NCI-H2029 (cell line): ENCODE measurements at places on chromosomes 16 and 17.

- DNase-seq: no peak
These were observed 1.0 kb downstream of the NHERF1 start for GRCh38 chr17:74749279-74750038.

DNA sequence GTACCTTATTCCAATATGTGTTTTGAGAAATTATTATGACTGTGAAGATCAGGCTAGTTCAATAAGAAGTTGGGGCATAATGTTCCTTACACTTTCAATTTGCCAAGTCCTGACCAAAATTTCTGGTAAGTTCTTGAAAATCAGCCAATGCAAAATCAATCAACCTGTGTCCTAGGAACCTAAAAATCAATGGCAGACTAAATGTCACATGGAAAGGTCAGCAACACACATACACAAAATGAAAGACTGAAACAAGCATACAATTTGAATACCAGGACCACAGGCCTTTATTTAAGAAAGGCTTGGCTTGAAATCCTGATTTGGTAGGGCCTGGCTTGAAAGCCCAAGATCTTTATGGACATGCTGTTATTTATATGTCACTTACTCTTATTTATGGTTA lies 155.5 kb upstream of the ZKSCAN2 start:
- DNase-seq: no peak

DNA sequence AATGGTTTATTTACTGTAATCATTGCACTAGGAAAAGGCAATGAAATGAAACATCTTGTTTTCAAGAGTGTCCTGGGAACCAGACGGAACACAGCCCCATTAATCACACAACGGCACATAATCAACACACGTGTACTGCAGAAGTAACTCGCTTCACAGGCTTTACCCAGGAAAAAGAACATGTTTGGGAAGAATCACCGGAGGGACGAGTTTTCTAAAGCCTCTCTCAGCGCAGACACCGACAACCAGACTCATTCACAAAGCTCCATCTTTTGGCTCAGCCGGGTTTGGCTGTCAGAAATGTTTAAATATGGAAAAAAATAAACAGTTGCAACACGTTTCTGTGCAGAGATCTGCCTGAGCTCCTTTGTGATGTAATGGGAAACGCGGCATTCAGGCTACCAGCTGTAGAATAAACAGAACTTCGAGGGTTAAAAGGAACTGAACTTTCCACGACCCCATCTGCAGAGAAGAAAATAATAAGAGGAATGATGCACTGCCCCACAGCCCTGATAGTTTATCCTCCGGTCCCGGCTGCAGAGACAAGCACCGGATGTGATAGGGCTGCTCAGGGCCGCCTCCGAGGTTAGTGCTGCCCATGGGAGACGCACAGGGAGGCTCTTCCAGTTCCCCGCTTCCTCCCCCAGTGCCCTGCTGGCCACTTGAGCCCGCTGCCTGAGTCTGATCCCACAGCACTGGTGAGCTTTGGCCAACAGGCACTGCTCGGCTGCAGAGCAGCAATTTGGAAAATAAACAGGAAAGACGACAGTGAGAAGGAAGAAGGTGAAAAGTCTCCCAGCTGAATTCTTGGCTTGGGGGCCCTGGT lies 119.8 kb downstream of the HIC1 start:
- peak; percentile 26 for DNase-seq

GRCh38 chr17:18259621-18260331 lies 686 bp upstream of the MIEF2 start:
- DNase-seq: no peak

DNA sequence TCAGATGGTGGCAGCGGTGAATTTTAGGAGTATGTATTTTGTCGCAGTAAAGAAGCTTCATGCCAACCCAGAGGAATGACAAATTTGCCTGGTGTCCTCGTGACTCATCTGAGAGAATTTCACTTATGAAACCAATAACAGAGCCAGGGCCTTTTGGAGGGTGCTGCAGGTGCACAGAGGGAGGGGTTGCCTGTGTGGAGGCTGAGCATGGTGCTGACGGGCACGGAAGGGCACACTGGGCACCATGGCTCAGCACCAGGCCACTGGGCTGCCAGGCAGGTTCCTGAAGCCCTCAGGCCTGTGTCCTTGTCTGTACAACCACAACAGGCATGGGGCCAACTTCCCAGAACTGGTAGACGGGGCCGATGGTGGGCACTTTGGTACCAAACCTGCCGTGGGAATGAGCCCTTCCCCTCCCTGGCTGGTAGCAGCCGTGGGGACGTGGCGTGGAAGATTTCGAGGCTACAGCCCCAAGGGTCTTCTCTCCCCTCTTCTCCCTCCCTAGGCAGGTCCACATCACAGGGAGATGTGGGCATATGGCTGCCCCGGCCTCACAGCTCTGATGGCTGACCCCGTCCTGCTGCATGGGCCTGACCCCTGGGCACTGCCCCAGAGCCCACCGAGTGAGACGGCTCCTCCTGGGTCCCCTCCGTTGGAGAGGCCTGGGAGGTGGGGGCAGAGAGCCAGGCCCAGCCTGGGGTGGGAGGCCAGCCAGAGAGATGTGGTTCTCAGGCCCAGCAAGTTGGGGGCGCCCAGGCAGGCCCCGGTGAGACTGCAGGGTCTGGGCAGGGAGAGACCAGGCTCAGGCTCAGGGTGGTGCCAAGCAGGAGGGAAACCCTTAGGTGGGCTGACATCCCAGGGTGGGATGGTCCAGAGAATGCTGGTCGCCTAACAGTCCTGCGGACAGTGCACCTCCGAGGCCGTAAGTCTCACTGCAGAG lies 30.2 kb upstream of the ZNF469 start:
- DNase-seq: no peak

GRCh38 chr17:60606036-60606435 lies 6.0 kb downstream of the PPM1D start:
- DNase-seq: no peak

- DNase-seq: no peak
These were observed 19.6 kb upstream of the APPBP2 start for GRCh38 chr17:60545465-60546191.

DNA sequence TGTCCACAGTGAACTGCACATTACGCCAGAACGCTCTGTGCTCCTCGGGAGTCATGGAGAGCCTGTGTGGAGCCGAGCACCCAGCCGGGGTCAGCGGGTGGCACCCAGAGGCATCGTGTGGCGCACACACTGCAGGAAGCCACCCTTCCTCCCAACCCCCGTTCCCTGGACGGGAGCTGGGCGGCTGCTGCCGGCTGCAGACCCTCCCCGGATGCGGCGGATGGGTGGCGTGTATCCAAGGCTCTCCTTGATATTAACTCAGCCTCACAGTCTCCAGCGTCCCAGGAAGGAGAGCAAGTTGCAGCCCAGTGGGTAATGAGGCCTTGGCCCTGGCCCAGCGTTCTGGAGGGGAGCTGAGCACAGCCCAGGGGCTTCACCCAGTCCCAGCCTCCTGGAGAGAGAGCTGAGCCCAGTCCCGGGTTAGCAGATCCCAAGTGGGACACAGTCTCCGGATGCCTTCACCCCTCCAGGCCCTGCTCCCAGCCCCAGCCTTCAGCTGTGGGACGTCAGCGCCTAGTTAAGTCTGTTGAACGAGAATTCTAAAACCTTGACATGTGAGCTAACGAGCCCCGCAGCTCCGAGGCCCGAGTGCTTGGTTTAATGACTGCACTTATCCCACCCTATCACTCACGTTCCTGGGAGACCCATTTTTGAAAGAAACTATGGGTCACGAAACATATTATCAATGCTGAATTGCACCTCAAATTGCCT lies 86.6 kb downstream of the TBC1D16 start:
- DNase-seq: no peak

GRCh38 chr17:10815319-10815718 lies 11.4 kb upstream of the TMEM238L start:
- DNase-seq: no peak

- DNase-seq: no peak
These were observed 44.1 kb downstream of the PCTP start for GRCh38 chr17:55794725-55795482.

DNA sequence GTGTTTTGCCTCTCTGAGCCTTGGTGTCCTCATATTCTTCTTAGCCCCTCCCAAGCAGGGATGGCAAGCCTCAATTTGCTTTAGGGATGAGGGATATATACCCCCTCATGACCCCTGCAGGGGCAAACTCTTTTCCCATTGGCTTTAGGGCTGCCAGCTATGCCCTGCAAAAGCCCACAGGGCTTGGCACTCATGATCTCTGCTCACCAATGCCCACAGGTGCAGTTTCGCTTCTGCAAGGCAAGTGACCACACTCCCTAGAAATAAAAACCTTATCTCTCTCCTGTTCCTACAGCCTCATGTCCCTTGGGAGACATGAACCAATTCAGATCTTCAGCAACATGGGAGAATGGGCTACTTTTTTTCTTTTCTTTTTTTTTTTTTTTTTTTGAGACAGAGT lies 8.8 kb downstream of the BEAN1 start:
- DNase-seq: no peak

- no peak for DNase-seq
These were observed 46.1 kb downstream of the NXN start for GRCh38 chr17:933312-934073.

GRCh38 chr17:68011199-68011665 lies 15.0 kb upstream of the C17orf58 start:
- no peak for DNase-seq

- DNase-seq: no peak
These were observed 5.5 kb upstream of the DNAI2 start for GRCh38 chr17:74268558-74268957.

- no peak for DNase-seq
These were observed 55.4 kb downstream of the WWOX start for GRCh38 chr16:78154729-78155461.

- no peak for DNase-seq
These were observed 8.8 kb upstream of the SUMO2 start for GRCh38 chr17:75191584-75191983.

GRCh38 chr16:5533321-5533888 lies 435.8 kb upstream of the EEF2KMT start:
- DNase-seq: no peak

- DNase-seq: no peak
These were observed 13.6 kb upstream of the TMEM220 start for GRCh38 chr17:10743316-10744009.

- DNase-seq: no peak
These were observed 1.3 kb upstream of the BRICD5 start for GRCh38 chr16:2211923-2212347.
